ENCODE measurements at places on chromosomes 2 and 18.

DNA sequence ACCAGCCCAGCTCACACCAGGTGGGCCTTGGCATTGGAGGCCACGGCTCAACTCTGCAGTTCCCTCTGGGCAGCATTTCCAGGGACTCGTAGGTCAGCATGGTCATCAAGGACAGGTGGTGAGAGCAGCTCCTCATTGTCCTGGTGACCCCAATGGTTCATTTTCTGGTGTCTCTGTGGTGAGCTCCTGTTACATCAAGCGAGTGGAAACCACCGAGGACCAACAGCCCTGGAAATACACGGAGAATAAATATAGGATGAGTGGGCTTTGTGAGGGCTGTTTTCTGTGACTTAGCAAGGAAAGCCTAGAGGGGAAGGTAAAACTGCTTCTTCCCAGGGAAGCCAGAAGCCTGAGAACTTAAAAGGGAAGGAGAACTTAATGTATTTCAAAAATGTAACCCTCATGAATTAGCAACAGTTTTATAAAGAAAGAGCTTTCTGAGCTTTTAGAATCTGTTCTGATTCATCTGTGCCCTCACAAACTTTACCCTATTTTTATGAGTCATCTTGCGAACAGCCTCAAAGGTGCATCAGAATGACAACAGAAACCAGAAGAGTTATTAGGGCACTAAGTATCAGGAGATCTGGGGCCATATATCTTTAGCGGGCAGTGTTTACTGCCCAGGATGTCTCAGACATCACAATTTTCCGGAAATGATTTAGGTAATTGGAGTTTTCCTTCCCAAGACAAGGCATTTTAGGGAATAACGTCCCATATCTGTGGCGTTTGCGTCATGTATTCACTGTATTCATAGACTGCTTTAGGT, 18.7 kb downstream of the C2orf92 start:
- no peak for DNase-seq

DNA sequence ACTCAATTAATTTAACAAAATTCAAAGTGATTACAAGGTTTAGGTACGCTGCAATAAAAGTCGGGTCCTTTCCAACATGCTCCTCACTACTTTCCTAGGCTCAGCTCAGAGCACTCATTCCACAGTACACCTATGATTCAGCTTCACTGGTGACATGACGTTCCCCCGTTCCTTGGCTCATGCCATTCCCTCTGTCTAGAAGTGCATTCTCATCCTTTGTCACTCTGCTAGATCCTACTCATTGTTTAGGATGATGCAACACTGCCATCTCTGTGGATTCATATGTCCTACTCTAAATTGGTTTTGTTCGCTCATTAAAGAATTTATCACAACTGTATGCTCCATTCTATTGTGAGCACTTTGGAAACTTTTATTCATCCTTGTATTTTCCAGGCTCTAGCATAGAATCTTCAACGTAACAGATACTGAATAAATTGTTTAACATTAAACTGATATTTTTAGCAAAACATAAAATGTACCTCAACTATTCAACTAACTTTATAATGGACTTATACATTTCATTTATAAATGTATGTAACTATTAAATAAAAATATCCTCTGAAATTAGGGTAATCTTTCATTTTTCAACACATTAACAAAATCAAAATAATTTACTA, 78.6 kb downstream of the FAM228A start:
- no peak for DNase-seq

- no peak for DNase-seq
Observed at GRCh38 chr2:96097951-96098823, 18.2 kb downstream of the ADRA2B start.

GRCh38 chr2:223488814-223489213, 113.3 kb downstream of the SCG2 start:
- DNase-seq = no peak

DNA sequence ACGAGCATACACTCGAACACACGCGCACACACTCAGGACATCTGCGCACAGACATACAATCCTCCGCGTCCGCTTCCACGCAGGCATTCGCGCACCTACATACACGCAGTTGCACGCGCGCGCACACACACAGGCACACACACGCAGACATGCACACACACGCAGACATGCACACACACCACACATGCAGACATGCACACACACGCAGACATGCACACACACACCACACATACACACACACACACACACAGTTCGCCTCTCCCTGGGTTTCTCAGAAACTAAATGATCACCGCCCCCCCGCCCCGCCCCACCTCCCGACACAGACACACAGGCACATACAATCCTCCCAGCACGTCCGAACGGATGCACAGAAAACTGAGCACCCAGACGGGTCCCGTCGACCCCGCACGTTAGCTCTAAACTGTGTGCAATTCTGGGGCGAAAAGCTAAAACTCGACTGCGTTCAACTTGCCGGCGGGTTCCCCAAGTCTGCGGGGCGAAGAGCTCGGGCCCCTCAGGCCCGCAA, 1.0 kb downstream of the EPHA4 start:
- DNase-seq = no peak

All from bone marrow (tissue), 2 donors.